ENCODE measurements at places on chromosomes 4 and X.
A peak's percentile ranks its signal among the peaks of the same experiment; 100 is the strongest.

GRCh38 chr4:187962926-187963325 lies 32.6 kb upstream of the ZFP42 start:
- no peak for DNase-seq

GRCh38 chr4:4899202-4899925 lies 39.9 kb downstream of the MSX1 start:
- no peak for DNase-seq

GRCh38 chrX:101287402-101287801 lies 3.7 kb downstream of the TAF7L start:
- DNase-seq = peak; percentile 66

DNA sequence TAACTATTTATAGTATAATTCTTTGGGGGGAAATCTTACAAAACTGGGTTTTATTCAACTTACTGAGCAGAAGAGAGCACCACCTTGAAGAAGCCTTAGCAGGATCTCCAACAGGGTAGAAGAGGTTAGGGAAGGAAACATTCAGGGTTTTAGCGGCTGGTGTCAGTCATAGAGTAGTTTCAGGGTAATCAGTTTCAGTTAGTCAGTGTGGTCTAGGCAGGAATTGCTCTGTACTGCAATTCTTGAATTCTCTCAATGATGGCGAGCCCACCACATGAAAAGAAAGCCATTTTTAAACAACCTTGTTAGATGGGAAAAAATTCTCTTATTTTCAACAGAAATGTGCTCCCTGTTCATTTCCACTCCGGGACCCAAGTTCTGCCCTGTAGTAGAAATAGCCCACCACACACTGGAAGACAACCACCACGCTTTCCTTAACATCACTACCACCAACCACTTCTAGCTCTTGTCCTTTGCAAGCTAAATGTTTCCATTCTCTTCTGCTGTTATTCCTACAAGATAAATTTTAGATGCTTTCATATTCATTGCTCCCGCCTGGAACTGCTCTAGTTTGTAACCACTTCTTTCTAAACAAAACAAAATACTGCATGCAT lies 25.9 kb downstream of the COL25A1 start:
- DNase-seq = no peak

DNA sequence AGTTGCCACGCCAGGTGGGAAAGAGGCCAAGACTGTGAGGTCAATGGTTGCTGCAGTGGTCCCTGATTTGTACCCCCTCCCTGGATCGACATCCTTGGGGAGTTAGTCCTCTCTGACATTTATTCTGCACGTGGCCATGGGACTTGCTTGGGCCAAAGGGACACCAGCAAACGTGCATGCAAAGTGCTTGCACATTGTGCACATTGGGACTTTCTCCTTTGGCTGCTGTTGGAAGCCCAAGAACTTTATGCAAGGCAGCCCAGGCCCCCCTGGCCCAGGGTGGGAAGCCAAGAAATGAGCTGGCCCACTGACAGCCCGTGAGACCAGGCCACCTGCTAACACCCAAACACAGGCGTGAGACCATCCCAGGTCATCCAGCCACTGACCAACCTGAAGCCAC lies 38.1 kb downstream of the SLC2A9 start:
- DNase-seq = no peak

GRCh38 chr4:162059656-162060055 lies 104.1 kb downstream of the FSTL5 start:
- no peak for DNase-seq

- peak; percentile 59 for DNase-seq
These were observed 74.1 kb upstream of the WDR44 start for GRCh38 chrX:118271775-118272174.

DNA sequence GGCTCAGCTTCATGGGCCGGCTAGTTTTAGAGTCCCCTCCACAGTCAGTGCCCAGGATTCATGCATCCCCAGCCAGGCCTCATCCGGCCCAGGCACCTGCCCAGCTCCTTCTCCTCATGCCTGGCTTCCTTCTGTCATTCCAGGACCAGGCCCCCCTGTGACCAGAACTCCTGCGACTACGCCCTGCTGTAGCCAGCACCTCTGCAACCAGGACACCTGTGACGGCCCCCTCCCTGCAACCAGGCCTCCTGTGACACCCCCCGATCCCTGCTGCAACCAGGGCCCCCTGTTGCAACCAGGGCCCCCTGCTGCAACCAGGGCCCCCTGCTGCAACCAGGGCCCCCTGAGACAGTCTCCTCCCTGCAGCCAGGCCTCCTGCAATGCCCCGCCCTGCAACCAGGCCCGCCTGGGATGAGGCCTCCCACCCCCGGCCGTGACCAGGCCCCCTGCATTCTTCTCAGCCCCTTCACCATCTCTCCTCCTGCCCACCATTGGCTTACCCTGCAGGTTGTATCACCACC lies 46.8 kb downstream of the HTRA3 start:
- DNase-seq = no peak

DNA sequence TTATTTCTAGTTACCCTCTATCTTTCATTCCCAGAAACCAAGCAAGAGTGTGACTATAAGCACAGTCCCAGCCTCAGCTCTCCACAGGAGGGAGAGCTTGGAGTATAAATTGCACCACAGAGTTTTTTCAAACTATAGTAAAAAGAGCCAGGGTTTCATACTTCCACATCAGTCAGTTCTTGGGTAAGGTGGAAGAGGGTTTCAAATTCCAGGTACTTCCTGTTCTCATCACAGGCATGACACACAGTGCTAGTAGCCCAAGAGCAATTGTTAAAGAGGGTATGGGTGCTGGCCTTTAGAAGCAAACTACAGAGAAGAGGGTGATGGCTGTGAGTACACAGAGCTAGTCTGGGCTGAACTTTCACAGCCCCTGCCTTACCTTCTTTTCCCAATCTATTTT lies 5.7 kb upstream of the IL1RAPL1 start:
- DNase-seq = no peak

- no peak for DNase-seq
These were observed 30.1 kb downstream of the KDM6A start for GRCh38 chrX:44903107-44903506.

GRCh38 chr4:107094332-107094731 lies 58.2 kb upstream of the DKK2 start:
- DNase-seq = peak; percentile 3

DNA sequence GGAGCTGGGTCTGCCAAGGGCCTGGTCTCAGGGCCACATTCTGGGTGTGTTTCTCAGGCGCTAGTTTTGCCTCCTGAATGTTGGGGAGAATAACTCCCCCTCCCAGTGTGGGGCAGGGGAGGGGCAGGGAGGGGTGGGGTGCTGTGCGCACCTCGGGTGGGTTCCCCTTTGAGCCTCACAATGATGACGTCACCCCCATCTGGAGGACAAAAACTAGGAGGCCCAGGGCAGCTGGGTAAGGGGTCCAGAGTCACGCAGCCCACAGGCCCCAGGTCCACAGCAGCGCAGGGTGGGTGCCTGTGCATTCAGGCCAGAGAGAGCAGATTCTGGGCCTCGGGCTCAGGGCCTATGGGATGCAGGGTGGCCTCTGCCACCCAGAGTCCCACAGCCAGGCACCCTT lies 23.7 kb upstream of the HMX1 start:
- DNase-seq = no peak

- DNase-seq = no peak
These were observed at the start of gene SLC6A14 for GRCh38 chrX:116436358-116436816. SLC6A14 (plus strand) TSS chrX:116436606; CDS start chrX:116436710, 104 bp downstream.

GRCh38 chr4:174177536-174177935 lies 105.9 kb downstream of the FBXO8 start:
- no peak for DNase-seq

DNA sequence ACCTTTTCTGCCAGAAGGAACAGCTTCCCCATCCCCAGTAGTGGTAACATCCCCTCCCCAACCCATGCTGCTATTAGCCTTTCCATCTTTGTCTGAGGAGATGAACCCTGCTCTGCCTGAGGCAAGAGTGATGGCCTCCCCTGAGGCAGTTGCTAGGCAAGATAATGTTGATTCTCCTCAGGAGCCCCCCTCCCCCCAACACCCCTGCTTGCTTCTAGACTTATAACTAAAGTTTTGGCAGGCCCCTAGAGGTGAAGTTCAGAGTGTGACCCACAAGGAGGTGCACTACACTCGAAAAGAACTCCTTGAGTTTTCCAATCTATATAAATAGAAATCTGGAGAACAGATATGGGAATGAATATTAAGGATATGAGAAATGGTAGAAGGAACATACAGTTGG lies 962.5 kb downstream of the ADGRL3 start:
- DNase-seq = no peak

DNA sequence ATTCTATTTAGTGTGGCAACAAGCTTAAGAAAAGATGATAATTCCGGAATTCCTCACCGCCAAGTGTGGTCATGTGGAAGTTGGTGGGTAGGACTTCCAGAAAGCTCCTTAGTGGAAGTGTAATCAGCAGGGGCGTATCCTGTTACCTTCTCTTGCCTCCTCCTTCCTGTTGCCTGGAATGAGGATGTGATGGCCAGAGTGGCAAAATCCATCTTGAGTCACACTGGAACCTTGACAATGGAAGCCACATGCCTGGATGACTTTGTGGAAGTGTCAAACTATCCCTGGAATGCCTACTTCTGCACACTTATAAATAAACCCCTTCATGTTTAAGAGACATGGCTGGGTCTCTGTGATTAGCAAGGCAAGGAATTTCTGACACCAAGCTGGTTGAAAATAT lies 191.0 kb downstream of the PRDM5 start:
- DNase-seq = no peak

- DNase-seq = no peak
These were observed 17.7 kb downstream of the MID1 start for GRCh38 chrX:10602646-10603045.

DNA sequence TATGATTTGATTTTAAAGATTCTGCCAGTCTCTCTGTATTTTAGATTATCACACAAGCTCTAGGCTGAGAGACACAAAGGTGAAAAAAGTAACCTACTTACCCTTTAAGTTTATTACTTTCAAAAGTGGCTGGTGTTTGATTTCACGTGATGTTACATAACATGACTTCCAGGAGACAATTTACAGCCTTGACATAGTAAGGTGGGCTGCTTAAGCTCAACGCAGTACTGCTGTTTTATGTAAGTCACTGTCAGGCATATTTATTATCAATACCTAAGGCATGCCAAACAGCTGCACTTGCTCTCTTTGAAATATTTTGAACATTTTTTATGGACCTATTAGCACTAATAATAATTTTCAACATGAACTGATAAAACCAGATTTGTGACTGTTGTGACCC lies 451.5 kb upstream of the FAM241A start:
- no peak for DNase-seq

DNA sequence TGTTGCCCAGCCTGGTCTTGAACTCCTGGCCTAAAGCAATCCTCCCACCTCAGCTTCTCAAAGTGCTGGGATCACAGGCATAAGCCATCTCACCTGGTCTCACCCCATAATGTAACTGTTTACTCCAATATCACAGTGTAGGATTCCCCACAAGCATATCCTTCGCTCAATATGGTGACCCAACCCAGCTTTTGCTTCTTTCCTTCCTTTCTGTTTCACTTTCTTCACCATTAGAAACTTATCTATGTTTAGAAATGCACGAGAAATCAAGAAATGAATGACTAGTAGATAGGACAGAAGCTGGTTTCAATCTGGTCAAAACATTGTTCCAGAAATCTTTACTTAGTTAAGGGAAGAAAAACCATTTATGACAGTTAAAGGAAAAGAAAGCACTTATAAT lies 18.9 kb downstream of the TSPAN5 start:
- DNase-seq = no peak

- DNase-seq = peak; percentile 38
These were observed at the start of gene RBM47 for GRCh38 chr4:40629401-40630334. RBM47 (minus strand) TSS chr4:40629864; CDS start chr4:40438893, 190,971 bp downstream.

- DNase-seq = no peak
These were observed 19.4 kb downstream of the LYAR start for GRCh38 chr4:4270529-4270928.

- no peak for DNase-seq
These were observed 45.1 kb upstream of the KDR start for GRCh38 chr4:55170462-55170861.

DNA sequence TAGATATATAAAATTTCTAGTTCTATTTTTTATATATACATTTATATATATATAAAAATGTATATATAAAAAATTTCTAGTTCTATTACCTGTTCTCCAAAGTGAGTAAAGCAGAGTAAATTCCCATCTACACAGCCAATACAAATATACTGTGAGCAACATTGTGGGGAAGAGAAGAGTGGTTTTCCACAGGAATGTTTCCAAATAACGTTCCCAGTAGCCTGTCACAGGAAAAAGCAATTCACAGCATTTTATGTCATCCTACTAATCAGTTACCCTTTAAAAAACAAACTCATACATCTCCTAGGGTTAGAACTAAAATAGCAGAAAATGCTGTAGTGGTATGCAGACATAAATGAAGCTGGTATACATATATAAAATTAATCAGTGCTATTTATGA lies 44.5 kb downstream of the AASDH start:
- DNase-seq = no peak

DNA sequence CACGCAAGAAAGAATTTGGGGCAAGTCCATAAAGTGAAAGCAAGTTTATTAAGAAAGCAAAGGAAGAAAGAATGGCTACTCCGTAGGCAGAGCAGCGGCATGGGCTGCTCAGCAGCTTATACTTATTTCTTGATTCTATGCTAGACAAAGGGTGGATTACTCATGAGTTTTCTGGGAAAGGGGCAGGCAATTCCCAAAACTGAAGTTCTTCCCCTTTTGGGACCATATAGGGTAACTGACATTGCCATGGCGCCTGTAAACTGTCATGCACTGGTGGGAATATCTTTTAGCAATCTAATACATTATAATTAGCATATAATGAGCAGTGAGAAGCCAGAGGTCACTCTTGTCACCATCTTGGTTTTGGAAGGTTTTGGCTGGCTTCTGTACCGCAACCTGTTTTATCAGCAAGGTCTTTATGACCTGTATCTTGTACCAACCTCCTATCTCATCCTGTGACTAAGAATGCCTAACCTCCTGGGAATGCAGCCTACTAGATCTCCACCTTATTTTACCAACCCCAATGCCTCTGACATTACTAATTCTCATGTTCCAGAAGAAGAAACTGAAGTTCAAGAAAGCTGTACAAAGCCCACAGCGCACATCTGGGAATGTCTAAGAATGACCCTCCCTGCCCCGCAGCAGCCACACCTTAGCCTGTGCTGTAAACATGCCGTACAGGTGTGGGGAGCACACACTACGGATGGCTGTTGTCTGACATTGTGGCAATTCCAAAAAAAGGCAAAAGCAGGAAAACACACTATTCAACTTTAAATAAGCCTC lies 18.6 kb downstream of the RXFP1 start:
- no peak for DNase-seq

- DNase-seq = no peak
These were observed 69.4 kb downstream of the TBC1D9 start for GRCh38 chr4:140686796-140687195.

All from hematopoietic multipotent progenitor cell treated with erythropoietin and hydrocortisone succinate and interleukin-3 and kit ligand, for 4 days (in vitro differentiated cells).